ENCODE measurements at places on chromosomes 5 and 9. TPM values are rescaled to one million over a fixed set of nuclear protein-coding genes. Genes with fewer than 3 reads are reported as not detected.

The GRXCR2 gene
- not detected for total RNA-seq

The SNCAIP gene
- total RNA-seq, result 2.7 TPM

The GAS1 gene
- total RNA-seq, result 4.2 TPM

GRCh38 chr5:33888587-33888986, 3.2 kb downstream of the ADAMTS12 start:
- no peak for DNase-seq

DNA sequence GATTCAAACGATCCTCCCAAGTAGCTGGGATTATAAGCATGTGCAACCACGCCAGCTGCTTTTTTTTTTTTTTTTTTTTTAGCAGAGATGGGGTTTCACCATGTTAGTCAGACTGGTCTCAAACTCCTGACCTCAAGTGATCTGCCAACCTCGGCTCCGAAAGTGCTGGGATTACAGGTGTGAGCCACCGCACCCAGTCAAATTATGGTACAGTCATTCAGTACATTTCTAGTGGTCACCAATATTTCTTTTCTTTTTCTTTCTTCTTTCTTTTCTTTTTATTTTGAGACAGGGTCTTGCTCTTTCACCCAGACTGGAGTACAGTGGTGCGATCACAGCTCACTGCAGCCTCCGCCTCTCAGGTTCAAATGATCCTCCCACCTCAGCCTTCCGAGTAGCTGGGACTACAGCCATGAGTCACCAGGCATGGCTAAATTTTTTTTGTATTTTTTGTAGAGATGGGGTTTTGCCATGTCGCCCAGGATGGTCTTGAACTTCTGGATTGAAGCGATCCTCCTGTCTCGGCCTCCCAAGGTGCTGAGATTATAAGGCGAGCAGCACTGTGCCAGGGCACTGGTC, 25.4 kb upstream of the DCP2 start:
- no peak for DNase-seq

GRCh38 chr5:9850456-9850855, 220.3 kb upstream of the TAS2R1 start:
- DNase-seq, result no peak

The C9orf153 gene
- not detected for total RNA-seq

GRCh38 chr5:131825404-131826013, 28.7 kb upstream of the FNIP1 start:
- no peak for DNase-seq
